Epithelial cell of proximal tubule (primary cell): ENCODE measurements at places on chromosomes 11 and 22.

GRCh38 chr11:7673724-7674434, 579 bp upstream of the CYB5R2 start:
- DNase-seq: no peak

- no peak for DNase-seq
These were observed 6.9 kb upstream of the SHANK3 start for GRCh38 chr22:50665738-50666137.

DNA sequence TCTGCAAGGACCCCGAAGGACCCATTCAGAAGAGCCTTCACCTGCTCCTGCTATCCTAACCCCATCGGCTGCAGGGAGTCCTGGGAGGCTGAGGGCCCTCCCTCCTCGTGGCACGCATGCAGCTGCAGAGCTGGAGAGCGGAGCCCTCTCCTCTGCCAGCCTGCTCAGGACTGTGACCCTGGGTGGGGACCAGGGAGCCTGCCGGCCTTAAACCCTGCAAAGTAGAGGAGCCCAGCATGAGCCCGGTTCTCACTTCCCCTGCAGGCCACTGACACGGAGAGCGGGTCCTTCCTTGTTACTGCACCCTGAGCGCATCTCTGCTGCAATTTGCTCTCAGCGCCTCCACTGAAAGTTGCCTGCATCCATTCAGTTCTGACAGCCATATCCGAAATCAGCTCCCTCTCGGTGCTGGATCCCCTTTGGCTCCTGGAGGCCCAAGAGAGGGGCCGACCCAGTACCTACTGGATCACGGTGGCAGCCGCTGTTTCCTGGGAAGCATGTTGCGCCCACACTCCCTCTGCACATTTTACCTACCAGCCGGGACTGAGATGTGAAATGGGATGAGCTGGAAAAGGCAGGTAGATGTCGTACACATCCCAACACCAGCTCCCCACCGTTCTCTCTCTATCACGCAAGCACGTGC, 312.1 kb downstream of the NTM start:
- DNase-seq: no peak

- DNase-seq: no peak
These were observed 29.6 kb downstream of the RTN4R start for GRCh38 chr22:20238536-20238900.

- no peak for DNase-seq
These were observed 296.0 kb downstream of the CTTN start for GRCh38 chr11:70694371-70694770.

DNA sequence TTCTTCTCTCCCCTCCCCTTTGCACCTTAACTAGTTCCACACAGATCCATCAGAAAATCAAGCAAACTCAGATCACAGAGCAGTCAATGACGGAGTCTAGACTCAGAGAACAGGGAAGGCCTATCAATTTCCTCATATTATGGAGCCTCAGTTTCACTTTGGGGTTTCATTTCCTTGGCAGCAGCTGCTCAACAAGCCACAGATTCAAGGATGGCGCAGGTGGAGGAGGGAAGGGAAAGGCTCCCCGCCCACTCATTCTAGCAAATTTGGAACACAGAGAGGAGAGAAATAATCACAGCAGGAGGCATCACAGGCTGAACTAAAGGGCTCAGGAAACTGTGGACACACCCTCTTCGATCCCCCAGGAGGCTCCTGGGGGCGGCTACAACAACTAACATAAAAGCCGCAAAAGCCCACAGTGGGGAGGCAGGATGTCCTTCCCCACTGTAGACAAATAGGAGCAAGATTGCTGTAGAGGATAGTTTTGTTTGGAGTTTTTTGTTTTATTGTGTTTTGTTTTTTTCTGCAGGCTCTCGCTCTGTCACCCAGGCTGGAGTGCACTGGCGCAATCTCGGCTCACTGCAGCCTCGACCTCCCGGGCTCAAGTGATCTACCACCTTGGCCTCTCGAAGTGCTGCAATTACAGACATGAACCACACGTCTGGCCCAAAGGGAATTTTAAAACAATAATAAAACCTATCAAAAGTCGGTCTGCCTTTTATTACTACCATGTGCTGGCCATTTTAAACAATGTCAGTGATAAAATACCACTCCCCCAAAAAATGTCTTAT, 3.4 kb downstream of the PLAAT3 start:
- no peak for DNase-seq

GRCh38 chr11:134343646-134344045, 11.9 kb downstream of the GLB1L2 start:
- DNase-seq: no peak

GRCh38 chr11:76786016-76786415, 2.9 kb downstream of the TSKU start:
- no peak for DNase-seq

DNA sequence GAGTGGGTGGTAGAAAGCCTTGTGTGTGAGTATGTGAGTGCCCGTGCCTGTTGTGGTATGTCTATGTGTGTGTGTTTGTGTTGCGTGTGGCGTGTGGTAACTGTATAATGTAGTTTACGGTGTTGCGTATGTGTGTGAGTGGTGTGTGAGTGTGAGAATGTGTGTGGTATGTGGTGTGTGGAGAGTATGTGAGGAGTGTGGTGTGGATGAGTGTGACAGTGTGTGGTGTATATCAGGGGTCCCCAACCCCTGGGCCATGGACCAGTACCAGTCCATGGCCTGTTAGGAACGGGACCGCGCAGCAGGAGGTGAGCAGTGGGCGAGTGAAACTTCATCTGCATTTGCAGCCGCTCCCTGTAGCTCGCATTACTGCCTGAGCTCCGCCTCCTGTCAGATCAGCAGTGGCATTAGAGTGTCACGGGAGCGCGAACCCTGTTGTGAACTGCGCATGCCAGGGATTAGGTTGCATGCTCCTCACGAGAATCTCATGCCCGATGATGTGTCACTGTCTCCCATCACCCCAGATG, 5.7 kb downstream of the UPK3A start:
- DNase-seq: peak; percentile 18

GRCh38 chr22:48979482-48979881, 848.2 kb downstream of the BRD1 start:
- no peak for DNase-seq

GRCh38 chr11:35485656-35486322, 39.6 kb downstream of the PAMR1 start:
- DNase-seq: no peak

GRCh38 chr11:70854201-70854600, 398.2 kb downstream of the SHANK2 start:
- no peak for DNase-seq

DNA sequence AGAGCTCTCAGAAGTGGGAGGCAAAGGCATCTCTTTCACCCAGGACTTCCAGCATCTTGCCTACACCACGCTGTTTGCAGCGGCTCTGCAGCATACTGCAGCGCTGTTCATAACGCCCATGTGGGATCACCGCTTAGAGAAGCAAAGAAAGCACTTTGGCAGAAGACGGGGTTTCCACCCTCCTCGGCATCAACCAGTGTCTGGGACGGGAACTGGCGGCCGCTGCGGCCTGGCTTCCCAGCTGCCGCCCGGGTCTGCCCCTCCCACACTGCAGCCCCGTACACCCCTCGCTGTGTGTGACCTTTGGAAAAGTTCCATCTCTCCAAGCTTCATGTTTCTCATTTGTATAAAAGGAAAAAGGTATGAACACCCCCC, 545 bp upstream of the TIRAP start:
- no peak for DNase-seq

DNA sequence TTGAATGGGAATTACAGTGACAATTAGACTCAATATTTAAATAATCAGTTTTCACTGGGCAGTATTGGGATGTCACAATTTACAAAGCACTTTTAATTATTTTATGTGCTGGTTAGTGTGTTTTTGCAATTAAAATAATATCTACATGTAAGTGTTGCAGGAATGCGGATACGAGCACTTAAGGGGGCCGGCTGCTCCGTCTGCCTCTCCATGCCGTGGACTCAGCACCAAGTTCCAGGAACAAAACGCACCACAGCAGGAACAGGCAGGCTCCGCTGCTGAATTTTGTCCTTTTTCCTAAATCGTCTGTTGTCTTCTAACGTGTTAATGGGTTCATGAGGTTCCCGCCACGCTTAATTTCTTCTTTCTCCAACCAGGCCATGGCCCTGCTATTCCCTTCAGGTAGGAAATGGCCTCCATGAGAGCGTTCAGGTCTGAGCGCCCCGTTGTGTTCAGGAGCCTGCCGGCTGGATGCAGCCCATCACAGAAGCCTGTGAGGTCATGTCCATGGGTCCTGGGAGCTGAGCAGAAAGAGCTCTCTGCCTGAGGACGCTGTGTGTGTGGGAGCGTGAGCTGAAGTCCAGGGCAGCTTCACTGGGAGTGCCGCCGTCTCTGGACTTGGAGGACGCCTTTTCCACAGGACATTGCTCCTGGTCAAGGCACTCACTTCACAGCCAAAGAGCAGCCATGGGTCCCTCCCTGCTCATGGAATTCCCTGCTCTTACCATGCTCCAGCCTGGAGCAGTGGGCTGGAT, 730.3 kb downstream of the BRD1 start:
- DNase-seq: no peak

GRCh38 chr11:69904974-69905535, 85.8 kb upstream of the FGF3 start:
- DNase-seq: no peak

- DNase-seq: no peak
These were observed 64.7 kb upstream of the FAT3 start for GRCh38 chr11:92159931-92160330.

DNA sequence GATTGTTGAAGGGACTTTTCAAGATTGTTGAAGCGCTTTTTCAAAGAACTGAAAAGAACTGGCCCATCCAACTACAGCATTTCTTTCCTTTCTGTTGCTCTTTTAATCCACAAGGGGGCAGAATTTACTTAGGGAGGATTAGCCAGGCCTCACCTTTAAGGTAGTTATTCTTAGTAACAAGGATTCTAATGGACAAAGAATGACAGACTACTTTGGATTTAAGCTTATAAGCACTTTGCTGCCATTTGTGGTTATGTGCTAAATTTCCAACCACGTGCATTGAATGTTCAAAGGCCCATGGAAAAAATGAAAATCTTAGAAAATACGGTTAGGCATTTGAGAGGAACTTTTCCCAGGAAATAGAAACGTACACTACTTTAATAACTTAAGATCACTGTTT, 49.5 kb upstream of the HSPA8 start:
- DNase-seq: no peak

DNA sequence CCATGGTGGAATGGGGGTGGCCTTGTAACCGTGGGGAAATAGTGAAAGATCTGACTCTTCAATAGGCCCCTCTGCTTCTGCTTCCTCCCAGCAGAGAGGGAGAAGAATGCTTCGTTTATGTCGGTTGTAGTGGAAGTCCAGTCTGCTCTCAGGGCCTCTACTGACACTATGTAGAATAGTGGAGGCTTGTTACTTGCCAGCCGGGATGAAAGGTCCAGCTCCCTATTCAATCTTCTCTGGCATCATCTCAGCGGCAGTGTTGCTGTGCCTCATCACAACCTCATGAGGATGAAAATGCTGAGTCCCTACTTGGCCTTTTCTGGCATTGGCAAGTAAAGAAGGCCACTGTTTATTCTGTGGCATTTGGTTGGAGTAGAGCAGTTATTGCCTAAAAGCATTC, 820.9 kb upstream of the TENM4 start:
- DNase-seq: no peak

DNA sequence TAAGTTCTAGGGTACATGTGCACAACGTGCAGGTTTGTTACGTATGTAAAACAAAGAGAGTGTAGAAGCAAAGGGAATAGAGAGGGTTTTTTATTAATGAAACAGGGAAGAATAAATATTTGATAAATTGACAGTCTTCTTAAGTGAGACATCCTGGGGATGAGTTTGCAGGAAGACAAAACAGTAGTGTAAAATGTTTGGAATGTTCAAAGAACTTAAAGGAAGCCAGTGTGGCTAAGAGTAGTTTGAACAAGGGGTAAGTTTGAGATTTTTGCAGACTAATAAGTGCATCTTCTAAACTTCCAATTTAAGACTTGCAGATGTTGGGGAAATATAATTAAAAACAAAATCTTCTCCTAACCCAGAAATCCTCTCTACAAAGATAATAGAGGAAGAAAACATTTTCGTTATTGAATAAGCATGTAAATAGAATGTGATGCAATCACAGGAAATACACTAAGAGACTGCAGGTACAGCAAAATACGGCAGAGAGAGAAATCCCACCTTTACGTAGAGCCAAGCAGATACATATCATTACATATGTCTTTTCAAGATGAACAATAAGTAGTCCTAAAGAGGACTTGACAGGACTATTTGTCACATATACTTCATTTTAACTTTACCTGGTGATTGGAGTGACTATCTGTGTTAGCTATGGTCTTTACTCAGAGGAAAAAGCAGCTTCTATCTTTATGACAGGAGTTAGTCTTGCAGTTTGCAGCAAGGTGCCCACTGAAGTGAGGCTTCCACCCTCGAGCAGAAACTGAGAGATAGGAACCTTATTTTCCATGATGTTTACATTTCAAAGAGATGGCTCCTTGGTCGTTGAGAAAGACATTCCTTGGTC, 402.1 kb downstream of the CNTN5 start:
- DNase-seq: no peak

- DNase-seq: no peak
These were observed 57.4 kb downstream of the BCL2L13 start for GRCh38 chr22:17695986-17696385.

DNA sequence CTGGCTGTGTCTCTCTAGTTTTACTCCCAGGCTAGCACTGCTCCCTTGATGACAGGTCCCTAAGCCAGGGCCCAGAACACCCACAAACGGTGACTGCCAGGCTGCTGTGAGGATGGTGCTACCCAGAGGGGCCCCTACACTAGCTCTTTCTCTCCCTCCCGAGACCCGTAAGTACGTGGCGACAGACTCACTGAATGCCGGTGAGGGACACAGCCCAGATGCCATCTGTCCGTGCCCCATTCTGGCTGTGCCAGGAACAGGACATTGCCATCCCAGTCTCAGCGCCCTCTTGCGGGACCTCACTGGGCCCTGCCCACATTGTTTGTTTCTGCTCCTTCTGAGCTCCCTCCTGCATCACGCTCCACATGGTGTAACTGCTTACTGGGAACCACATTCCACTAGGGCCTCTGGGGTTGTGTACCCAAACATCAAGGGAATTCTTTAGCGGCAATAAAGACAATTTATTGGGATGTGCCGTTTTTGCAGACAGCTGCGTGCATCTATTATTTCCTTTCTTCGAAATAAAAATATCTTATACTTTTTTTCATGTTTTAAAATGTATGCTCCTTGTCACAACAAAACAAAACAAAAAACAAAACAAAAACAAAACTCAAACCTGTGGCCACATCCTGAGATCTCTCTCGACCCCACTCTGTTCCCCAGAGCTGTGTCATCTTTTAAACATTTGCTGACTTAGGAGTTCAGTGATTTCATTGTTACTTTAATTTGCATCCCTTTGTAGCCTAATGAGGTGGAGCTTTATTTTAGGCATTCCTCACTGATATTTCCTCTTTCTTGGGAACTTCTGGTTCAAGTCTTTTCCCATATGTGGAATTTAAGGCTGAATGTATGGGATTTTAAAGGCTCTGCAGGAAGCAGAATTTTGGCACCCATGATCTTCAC, 4.4 kb upstream of the TPCN2 start:
- peak; percentile 47 for DNase-seq

- DNase-seq: no peak
These were observed 2.5 kb upstream of the EIF4ENIF1 start for GRCh38 chr22:31492151-31492550.

DNA sequence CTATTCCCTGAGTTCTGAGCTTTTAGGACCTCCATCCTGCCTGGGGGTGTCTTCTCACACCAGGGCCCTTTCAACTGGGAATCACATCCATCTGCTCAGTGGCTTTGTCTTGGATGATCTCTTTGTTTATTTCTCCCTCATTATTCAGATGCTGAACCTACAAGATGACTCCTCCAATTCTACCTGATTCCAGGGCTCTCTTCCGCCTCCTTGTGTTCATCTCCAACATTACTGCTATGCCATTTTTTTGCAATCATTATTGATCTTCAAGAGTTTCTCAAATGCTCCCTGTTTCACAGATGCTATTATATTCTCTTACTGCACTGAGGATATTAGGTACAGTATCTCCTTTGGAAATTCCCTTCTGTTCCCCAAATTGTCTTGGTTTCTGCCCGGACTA, 307.7 kb downstream of the SHANK2 start:
- no peak for DNase-seq
